ENCODE measurements at places on chromosomes 6 and 20.

DNA sequence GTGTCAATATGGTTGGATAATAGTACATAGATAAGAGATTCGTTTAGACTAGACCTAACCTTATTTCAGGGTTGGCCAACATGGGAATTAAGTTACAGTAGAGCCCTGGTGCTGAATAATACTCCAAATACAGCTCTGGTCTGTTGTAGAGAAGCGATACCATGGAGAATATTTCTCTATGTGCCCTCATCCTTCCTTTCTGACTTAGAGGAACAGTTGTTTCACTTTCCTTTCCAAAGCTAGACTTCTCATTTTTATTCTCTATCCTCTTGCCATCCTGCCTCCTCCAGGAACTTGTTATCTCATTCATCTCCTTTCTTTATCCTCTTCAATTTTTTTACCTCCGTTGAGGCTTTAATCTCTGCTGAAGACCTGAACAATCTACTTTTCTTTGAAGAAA, 68.9 kb downstream of the EDN1 start:
- DNase-seq = no peak

GRCh38 chr6:67888886-67889681, 746.0 kb upstream of the ADGRB3 start:
- DNase-seq = no peak

DNA sequence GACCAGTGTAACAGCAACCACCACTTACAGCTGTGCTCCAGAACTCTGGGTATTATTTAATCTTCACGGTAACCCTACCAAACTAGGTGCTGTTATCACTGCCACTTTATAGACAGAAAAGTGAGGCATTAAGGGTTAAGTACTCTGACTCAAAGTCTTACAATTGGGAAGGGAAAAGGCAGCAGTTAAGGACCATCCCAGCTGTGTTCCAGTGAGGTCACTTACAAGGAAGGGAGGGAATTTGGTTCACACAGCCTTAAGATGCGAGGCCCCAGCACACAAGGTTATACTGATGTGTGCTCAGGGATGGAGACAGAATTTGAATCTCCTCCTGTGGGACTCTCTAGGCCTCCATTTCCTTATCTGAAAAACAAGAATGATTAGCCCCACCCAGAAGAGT, 46.7 kb downstream of the TRERF1 start:
- DNase-seq = no peak

- DNase-seq = no peak
Measured at GRCh38 chr6:37006793-37007339, 1.4 kb downstream of the FGD2 start.

DNA sequence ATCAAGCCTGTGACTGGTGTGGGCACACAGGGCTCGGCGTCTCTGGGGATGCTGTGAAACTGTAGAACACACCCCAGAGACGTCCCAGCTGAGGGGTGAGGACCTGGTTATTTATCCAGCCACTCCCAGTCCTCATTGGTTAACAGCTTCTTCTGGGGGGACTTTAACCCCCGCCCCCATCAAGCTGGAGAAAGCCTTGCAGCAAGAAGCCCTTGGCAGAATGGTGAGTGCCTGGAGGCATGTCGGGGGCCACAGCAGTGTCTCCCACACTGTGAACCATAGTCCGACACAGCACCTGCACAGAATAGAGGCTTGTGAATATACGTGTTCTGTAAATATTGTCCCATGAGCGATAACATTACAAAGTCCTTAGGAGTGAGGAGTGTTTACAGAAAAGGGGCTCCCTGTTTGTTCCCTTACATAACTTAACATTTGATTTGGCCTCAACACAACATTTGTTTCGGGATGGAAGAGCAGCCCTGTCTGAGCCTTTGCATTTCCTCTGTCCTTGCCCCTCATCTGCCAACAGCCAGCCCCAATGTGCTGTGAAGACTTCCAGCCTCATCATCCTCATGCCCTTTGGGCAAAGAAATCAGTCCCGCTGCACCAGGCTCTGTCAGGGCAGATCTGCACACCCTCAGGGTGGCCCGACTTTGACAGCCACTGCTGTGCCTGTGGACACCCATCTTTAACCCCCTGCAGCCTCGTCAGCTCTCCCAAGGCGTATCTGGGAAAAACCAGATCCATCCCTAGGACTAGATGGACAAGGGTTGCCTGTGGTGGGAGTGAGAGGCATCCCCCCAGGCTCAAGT, 2.2 kb upstream of the RRBP1 start:
- DNase-seq = no peak
